Coronary artery (tissue), 2 donors: ENCODE measurements at places on chromosomes 11 and 22.

- no peak for DNase-seq
Observed at GRCh38 chr11:33307984-33308383, 50.8 kb downstream of the HIPK3 start.

DNA sequence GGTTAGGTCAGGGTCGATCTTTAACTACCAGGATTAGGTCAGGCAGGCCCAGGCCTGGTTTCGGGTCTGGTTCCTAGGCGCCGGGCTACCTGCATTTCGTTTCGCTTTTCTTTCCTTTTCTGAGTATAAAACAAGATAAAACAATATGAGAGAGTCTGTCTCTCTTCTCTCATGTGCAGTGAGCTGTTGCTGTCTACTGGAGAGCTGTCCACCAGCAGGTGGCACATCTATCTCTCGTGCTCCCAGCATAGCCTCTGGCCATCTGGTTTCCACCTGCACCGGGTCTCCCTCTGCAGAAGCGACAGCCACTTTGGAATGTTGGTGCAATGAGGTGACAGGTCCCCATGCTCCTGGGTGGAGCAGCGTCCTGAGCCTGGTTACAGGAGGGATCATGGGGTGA lies 27.6 kb downstream of the RIBC2 start:
- no peak for DNase-seq

DNA sequence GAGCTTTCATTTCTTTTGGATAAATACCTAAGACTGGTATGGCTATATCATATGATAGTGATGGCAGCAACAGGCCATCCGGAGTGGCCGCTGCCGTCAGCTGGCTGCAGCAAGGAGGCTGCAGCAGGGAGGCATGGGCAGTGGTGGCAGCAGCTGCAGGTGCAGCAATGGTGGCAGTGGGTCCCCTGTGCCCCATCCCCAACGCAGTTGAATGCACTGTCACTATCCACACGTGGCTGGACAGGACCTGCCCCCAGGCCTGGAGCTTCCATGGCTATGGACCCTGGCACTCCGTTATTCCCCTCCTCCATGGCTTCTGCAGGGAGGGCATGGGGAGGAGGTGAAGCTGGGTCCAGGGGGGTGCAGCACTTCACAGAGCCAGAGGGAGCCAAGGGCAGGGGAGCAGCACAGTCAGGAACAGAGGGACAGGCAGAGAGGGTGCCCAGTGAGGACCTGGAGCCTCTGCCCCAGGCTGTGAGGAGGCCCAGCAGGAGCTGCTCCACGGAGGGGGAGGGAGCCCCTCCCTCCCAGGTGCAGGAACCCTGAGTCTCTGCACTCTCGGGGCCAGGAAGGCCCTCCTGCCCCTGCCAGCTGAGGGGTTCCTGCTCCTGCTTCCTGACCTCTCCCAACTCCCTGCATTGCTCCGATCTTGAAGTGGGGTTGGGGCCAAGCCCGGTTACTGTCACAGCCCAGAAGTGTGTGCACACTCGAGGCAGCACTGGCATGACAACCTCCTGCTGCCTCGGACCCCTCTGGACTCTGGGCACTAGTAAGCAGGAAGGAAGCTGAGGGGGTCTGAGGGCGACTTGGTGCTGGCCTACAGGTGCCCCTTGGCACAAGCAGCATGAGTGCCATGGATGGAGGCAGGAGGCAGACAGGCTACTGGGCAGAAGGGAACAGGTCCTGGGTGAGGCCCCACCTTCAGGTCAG lies 466.3 kb downstream of the GUCY1A2 start:
- no peak for DNase-seq

GRCh38 chr11:9716275-9717039 lies 52.6 kb downstream of the SWAP70 start:
- DNase-seq = no peak

DNA sequence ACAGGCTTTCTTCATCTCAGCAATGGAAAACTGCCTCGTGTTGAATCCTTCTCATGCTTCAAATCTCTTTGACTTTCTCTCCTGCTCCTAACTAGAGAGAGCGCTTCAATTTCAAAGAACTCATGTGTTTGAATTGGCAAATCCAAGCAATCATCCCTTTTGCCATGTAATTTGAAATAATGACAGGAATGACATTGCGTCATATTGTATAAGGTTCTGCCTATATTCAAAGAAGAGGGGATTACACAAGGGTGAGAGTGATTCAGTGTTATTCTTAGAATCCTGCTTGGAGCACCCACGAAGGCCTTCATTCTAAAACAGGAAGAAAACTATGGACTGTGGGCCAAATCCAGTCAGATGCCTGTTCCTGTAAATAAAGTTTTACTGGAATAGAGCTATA lies 720.6 kb downstream of the JRKL start:
- no peak for DNase-seq

DNA sequence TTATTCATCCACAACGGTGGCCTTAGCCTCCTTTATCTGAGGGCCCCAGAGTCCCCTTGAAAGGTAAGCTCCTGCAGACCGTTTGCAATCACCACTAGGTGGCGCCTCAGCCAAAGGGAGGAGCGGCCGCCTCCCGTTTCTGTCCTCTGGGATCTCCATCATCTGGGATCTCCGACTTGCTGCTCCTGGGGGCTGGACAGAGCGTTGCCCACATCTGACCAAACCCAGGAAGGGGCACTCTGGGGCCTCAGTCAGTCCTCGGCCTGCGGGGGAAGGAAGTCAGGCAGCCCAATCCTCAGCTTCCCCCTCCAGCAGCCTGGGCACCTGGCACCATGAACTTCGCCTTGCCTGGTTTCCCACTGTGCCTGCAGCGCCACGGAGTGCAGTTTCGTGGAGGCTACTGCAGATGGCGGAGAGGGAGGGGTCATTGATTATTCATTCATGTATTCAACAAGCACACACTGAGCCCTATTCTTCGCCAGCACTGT lies 23.5 kb downstream of the TP53I11 start:
- DNase-seq = no peak

- no peak for DNase-seq
Observed at GRCh38 chr11:17897495-17897894, 115.4 kb downstream of the SERGEF start.
